ENCODE measurements at places on chromosomes 13 and 19. TPM values are rescaled to one million over a fixed set of nuclear protein-coding genes. Genes with fewer than 3 reads are reported as not detected.

The UNC13A gene
- 0.03 TPM for total RNA-seq

The FAM216B gene
- total RNA-seq: not detected

The ATXN8OS gene
- total RNA-seq: not detected

The ZNF302 gene
- 18.4 TPM for total RNA-seq

The PGLYRP1 gene
- total RNA-seq: not detected

DNA sequence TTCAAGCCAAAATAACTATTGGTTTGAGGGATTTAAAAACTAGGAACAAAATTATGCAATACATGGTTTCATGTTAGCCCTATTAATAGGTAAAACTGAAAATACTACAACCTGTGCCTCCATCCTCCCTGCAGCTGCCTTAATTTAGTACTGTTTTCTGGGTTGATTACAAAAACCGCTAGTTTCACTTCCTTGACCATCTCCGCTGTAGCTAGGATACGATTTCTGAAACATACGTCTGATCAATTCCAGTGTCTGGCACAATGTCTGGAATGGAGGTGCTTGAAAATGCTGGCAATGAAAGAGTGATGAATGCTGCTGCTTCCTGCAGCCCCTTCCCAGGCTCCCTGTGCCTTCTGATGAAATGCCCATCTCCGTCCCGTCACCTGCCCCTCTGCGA lies 273.5 kb downstream of the SHISA2 start:
- no peak for DNase-seq
- H3K4me1 ChIP-seq: no peaks in the 10 kb centered on the region
- H3K36me3 ChIP-seq: no peaks in the 10 kb centered on the region
- no peaks in the 10 kb centered on the region for H3K27me3 ChIP-seq
- no peak overlapping the region for H3K27ac ChIP-seq
- H3K4me3 ChIP-seq: no peak overlapping the region

DNA sequence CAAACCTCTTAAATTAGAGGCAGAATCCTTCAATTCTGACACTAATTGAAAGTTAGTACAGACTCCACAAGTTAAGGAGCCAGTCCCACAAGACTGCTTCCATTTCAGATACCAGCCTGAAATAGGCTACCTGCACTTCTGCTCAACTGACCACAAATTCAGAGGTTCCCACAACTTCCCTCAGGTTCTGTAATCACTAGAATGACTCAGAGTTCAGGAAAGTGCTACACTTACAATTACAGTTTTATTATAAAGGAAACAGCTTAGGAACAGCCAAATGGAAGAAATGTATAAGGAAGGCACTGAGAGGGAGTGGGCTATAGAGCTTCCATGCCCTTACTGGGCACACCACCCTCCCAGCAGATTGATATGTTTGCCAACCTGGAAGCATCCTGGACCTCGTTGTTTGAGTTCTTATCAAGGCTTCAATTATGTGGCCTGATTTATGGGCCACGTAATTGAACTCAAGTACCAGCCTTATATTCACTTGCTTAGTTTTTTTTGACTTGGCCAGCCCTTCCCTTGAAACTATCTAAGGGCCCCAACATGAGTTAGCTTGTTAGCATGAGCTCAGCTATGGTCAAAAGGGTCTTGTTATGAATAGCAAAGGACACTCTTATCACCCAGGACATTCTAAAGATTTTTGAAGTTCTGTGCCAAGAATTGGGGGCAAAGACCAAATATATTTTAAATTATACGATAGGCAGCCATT lies 25.9 kb downstream of the NBEA start:
- H3K4me1 ChIP-seq: no peaks in the 10 kb centered on the region
- no peak overlapping the region for H3K27ac ChIP-seq

DNA sequence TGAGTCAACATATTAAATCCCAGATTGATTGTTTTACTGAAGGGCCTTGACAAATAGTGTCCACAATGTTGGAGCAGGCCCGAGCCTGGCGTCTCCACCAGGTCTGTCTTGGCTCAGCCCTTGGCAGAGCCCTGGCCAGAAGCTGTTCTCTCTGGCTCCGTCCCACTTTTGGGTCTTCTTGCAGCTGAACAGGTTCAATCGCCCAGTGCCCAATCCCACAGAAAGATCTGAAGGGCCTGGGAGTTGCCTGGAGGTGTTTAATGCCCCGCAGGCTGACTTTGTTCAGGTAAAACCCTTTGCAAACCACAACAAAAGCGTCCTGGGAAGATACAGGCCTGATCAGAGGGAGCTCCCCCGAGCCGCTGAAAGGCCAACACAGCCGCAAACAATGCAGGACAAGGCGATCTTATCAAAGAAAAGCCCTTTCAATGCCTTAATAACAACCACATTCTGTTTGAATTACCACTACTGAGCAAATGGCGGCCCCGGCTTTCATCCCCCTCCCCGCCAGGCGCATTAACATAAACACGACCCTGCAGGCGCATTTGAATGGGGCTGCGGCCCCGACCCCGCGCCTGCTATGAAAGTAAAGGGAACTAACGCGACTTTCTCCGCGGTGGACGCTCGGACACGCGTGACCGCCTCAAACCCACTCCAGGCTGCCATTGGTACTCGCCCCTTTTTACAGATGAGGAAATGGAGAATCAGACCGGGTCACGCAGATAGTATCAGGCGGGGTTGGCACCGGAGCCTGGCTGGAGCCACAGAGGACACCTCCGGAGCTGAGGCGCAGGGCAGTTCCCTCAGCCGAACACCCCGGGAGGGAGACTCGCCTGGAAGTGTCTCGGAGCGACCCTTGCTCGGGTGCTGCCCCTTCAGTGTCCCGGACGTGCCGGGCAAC lies 3.1 kb downstream of the CDX2 start:
- peaks cover 9% of the 10 kb centered on the region for H3K4me1 ChIP-seq
- H3K27ac ChIP-seq: no peak overlapping the region
- H3K36me3 ChIP-seq: peaks cover 3% of the 10 kb centered on the region

- H3K4me1 ChIP-seq: peaks cover 2% of the 10 kb centered on the region
- no peak for DNase-seq
- H3K4me3 ChIP-seq: no peak overlapping the region
- H3K27me3 ChIP-seq: no peaks in the 10 kb centered on the region
- H3K27ac ChIP-seq: no peak overlapping the region
These were observed 7.0 kb upstream of the TMC4 start for GRCh38 chr19:54179921-54180461.

GRCh38 chr13:51318876-51319275 lies 20.6 kb upstream of the SERPINE3 start:
- no peaks in the 10 kb centered on the region for H3K36me3 ChIP-seq
- no peak for DNase-seq
- no peaks in the 10 kb centered on the region for H3K4me1 ChIP-seq
- no peak overlapping the region for H3K27ac ChIP-seq
- H3K27me3 ChIP-seq: peaks cover 3% of the 10 kb centered on the region

DNA sequence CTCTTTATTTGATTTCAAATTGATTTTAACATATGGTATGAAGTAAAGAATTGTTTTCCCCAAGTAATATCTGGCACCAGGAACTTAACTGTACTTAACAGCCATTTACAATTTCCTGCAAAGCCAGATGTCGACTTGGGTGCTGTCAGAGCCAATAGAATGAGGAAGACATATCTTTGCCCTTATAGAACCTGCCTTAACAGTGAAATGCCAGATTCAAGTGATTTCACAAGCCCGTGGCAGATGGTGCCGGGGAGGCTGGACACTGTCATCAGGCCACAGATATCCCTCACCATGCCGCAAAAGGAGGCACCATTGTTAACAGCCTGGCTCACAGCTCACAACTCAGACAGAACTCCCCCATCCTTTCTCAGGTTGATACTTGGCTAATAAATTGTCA lies 48.7 kb downstream of the ESD start:
- H3K4me1 ChIP-seq: peaks cover 27% of the 10 kb centered on the region
- DNase-seq: no peak
- H3K4me3 ChIP-seq: no peak overlapping the region
- no peak overlapping the region for H3K27ac ChIP-seq
- H3K27me3 ChIP-seq: no peaks in the 10 kb centered on the region
- H3K36me3 ChIP-seq: peaks cover 48% of the 10 kb centered on the region

DNA sequence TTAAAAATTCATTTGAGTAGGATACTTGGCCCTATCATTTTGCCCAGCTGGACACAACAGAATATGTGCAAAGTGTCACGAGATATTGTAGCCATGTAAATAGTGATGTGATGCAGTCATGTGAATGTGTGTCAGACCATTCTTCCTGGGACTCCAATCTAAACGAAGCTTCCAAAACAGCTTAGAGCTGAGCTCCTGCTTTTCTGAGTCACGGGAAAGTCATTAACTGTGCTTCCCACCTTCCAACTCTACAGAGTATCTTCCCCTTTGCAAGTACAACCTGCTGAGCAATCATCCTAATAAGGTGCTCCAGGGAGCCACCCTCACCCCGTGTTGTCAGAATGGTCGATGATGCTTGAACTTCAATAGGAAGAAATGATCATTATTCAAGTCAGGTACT lies 294.7 kb downstream of the MYO16 start:
- no peak for DNase-seq
- H3K4me1 ChIP-seq: no peaks in the 10 kb centered on the region
- no peaks in the 10 kb centered on the region for H3K27me3 ChIP-seq
- H3K4me3 ChIP-seq: no peak overlapping the region

GRCh38 chr19:57465680-57466381 lies 8.9 kb upstream of the VN1R1 start:
- no peak overlapping the region for H3K27ac ChIP-seq
- H3K4me3 ChIP-seq: no peak overlapping the region
- peaks cover 21% of the 10 kb centered on the region for H3K36me3 ChIP-seq
- peak; percentile 32 for DNase-seq
- no peaks in the 10 kb centered on the region for H3K4me1 ChIP-seq
- H3K27me3 ChIP-seq: no peaks in the 10 kb centered on the region

DNA sequence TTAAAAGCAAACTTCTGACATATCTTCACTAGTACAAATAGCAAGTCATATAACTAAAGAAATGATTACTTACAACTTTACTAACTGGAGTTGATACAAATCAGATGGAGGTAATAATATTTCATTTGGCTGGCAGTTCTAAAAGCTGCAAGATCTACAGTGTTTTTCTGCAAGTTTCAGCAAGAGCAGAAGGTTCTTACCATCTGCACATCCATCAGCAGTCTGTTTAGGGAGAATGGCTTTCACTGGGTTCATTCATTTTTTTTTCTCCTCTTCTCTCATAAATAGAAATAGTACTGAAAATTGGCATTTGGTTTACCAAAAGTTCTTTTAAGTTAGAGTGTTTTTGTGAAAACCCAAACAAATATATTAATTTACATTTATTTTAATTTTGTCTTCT lies 3.1 kb upstream of the SHISA2 start:
- no peak overlapping the region for H3K27ac ChIP-seq
- H3K4me1 ChIP-seq: peaks cover 26% of the 10 kb centered on the region
- H3K4me3 ChIP-seq: no peak overlapping the region
- no peak for DNase-seq
- H3K27me3 ChIP-seq: peaks cover 47% of the 10 kb centered on the region

All from activated CD4-positive, alpha-beta memory T cell treated with anti-CD3 and anti-CD28 coated beads, Interleukin-2, amount 10 ng/mL, durations not matched to agents 7 days and 5 days (primary cell).